ENCODE measurements at places on chromosomes 5 and 9.
A peak's percentile ranks its signal among the peaks of the same experiment; 100 is the strongest.

DNA sequence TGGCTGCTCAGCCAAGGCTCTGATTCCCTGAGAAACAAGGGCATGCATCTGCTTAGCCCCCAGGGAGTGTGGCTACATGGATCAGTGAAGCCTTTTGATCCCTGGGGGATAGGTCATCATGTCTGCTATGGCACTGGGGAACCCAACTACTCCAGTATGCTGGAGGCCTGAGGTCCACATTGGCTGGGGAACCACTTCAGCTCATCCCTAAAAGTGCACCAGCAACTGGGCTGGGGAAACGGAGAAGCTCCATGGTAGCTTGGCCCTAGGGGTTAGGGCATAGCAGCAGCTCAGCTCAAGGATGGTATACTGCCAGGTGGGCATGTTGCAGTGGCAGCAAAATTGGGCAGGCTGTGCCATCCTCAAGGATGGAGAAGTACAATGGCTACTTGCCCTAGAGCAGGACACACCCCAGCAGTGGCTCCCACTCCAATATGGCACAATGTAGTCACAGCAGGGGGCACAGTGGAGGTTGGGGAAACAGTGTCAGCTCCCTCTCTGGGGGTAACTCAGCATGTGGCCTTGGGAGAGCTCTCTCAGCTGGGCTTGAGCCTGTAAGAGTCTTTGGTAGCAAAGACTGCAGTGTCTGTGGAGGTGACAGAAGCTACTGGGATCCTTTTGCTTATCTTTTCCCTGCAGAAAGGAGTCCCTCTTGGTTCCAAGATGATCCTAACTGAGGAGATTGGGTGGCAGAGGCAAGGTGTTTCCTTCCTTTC is 111.5 kb upstream of the FSTL4 start:
- DNase-seq: no peak

- peak; percentile 47 for DNase-seq
These were observed 754 bp downstream of the ZFR start for GRCh38 chr5:32443541-32444430.

GRCh38 chr5:1820926-1821325 is 19.7 kb downstream of the NDUFS6 start:
- no peak for DNase-seq

- no peak for DNase-seq
These were observed 27.0 kb downstream of the SKP1 start for GRCh38 chr5:134149571-134150303.

- no peak for DNase-seq
These were observed 406.6 kb downstream of the MAT2B start for GRCh38 chr5:163912046-163912445.

DNA sequence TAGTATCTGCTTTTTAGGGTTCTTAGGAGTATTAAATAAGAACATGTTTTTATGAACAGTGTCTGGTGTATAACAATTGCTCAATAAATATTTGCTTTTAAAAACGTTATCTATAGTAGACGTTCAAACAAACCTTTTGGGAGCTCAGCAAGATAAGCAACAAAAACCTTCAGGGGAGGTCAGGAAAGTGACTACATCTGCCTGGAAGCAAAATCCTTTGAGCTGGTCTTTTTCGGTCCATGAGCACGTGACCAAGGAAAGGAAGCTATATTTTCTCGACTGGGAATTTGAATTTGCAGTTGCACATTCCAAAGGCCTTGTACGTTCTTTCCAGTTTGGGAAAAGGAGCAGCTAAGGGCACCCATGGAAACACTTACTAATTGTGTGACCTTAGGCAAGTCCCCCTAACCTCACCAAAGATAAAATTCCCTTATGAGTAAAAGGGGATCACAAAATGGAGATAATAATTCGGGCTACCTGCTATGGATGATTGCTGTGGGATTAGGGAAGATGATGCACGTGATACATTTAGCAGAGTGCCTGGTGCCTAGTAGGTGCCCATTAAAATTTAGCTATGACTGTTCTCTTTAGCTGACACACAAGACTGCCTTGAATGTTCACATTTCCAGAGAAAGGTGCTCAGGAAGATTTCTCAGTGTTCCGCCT is 45.4 kb downstream of the PTTG1 start:
- no peak for DNase-seq

GRCh38 chr9:127886401-127886972 is 9.0 kb upstream of the AK1 start:
- no peak for DNase-seq

DNA sequence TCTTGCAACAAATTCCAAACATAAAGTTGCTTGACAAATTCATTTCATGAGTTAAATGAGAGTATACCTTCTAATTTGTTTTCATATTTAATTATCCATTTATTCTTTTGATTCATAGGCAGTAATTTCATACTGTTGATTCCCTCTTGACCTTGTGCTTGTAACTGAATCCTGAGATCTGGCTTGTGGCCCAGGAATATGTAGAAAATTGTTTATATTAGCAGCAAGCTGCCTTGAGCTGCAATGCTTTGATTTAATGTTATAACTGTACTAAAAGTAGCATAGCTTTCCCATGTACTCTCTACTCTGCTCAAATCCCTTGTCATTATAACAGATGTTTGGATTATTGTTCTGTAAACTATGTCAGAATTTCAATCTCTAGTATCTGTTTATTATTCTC is 780.7 kb downstream of the NR2F1-AS1 start:
- DNase-seq: no peak

- peak; percentile 22 for DNase-seq
These were observed 812 bp downstream of the CACFD1 start for GRCh38 chr9:133460405-133461175.

GRCh38 chr9:70192707-70193106 is 66.1 kb upstream of the SMC5 start:
- DNase-seq: no peak

DNA sequence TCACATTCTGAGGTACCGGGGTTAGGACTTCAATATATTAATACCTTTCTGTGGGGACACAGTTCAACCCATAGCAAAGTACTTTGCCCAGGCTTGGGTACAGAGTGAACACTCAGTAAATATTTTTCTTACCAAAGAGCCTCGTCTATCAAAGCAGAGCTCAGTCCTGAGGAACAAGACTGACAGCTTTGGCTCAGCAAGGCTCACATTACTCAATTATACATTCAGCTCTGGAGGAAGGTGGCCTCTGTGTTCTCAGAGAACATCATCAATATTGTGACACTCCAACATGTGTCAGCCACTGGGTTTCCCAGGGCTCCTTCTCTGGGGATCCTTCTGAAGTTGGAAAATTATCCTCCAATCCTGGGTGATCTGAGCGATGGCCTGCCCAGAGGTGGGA is 186.4 kb downstream of the NMUR2 start:
- no peak for DNase-seq
